ENCODE measurements at places on chromosomes 4 and X. TPM values are rescaled to one million over a fixed set of nuclear protein-coding genes. Genes with fewer than 3 reads are reported as not detected.

DNA sequence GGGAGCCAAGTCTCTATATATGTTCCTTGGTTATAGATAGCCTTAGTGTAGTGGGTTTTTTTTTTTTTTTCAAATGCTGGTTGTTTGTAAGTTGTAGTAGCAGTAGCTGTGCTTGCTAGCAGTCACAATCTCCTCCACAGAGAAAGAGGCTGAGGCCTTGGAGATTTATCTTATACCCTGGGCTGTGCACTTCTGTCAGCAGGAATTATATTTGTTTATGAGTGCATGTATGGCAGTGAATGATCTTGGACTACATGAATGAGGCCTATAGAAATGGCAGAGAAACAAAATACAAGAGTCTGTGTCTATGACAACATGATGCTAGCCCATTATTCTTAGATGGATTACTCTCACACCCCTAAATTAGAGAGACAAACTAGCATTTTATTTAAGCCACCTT lies 1674.2 kb upstream of the ADGRL3 start:
- H3K36me3 ChIP-seq = no peaks in the 10 kb centered on the region
- H3K4me1 ChIP-seq = no peaks in the 10 kb centered on the region
- DNase-seq = no peak
- H3K27ac ChIP-seq = no peak overlapping the region

DNA sequence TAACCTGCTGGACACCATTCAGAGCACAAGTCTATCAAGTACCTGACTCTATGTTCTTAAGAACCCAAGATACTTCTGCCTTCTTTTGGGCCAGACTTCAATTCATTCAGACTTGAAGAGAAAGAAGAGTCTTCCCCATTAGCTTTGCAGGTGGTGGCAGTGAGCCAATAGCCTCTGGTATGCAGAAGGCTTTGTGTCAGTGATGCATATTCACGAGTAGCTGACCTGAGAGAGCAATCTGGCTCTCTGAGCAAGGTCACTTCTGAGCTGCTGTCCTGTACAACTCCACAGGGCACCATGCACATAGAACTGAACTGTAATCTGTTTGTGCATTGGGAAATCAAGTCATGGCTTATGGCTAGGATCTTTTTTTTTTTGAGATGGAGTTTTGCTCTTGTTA lies 39.9 kb upstream of the SPINK2 start:
- no peak for DNase-seq
- no peaks in the 10 kb centered on the region for H3K27me3 ChIP-seq
- no peaks in the 10 kb centered on the region for H3K36me3 ChIP-seq
- no peaks in the 10 kb centered on the region for H3K4me1 ChIP-seq
- no peak overlapping the region for H3K4me3 ChIP-seq
- H3K27ac ChIP-seq = no peak overlapping the region

GRCh38 chr4:102736636-102737549 lies 23.9 kb downstream of the MANBA start:
- H3K36me3 ChIP-seq = no peaks in the 10 kb centered on the region
- DNase-seq = no peak
- no peak overlapping the region for H3K27ac ChIP-seq

GRCh38 chr4:138199568-138200235 lies 42.4 kb downstream of the SLC7A11 start:
- no peaks in the 10 kb centered on the region for H3K36me3 ChIP-seq
- H3K4me1 ChIP-seq = peaks cover 3% of the 10 kb centered on the region
- H3K27me3 ChIP-seq = no peaks in the 10 kb centered on the region
- DNase-seq = no peak
- H3K27ac ChIP-seq = no peak overlapping the region
- H3K4me3 ChIP-seq = no peak overlapping the region

DNA sequence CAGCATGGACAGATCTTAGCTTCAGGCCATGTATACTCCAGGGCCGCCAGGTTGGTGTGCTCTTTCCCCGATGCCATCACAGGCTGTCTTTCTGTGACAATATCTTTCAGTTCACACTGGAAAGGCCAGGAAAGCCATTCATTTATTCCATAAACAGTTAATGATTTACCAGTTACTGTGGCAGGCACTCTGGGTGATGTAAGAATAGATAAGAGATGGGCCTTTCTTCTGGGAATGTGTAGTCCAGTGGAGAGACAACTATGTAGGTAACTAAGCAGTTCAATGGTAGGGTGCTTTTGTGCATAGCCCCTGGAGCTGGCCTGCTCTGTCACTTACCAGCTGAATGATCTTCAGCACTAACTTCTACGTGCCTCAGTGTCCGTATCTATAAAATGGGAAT lies 46.3 kb upstream of the LEF1 start:
- H3K27ac ChIP-seq = no peak overlapping the region
- H3K36me3 ChIP-seq = no peaks in the 10 kb centered on the region
- H3K4me1 ChIP-seq = no peaks in the 10 kb centered on the region

Gene ZNF595
- 7.7 TPM for total RNA-seq

GRCh38 chr4:52037689-52038102 lies 403 bp downstream of the SGCB start:
- DNase-seq = peak; percentile 65
- H3K27me3 ChIP-seq = peaks cover 3% of the 10 kb centered on the region
- peaks cover 12% of the 10 kb centered on the region for H3K36me3 ChIP-seq
- H3K4me1 ChIP-seq = peaks cover 32% of the 10 kb centered on the region
- H3K27ac ChIP-seq = peak overlapping the region; percentile 87

Gene UTP3
- 22.3 TPM for total RNA-seq

DNA sequence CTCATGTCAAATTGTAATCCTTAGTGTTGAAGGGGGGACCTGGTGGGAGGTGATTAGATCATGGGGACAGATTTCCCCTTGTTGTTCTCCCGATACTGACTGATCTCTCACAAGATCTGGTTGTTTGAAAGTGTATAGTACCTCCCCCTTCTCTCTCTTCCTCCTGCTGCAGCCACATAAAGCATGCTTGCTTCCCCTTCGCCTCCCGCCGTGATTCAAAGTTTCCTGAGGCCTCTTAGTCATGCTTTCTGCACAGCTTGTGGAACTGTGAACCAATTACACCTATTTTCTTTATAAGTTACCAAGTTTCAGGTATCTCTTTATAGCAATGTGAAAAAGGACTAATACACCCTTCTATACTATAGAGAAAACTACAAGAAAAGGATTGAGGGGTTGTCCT lies 1170.5 kb upstream of the AGA start:
- no peaks in the 10 kb centered on the region for H3K4me1 ChIP-seq
- DNase-seq = no peak
- H3K4me3 ChIP-seq = no peak overlapping the region
- H3K27me3 ChIP-seq = no peaks in the 10 kb centered on the region

Gene GTPBP6
- total RNA-seq = 54.5 TPM
